ENCODE measurements at places on chromosomes 16 and 17.

GRCh38 chr16:69724981-69725479 lies 1.3 kb downstream of the NQO1 start:
- no peak for DNase-seq

- DNase-seq, result no peak
These were observed 3.4 kb downstream of the HOXB3 start for GRCh38 chr17:48586355-48587258.

DNA sequence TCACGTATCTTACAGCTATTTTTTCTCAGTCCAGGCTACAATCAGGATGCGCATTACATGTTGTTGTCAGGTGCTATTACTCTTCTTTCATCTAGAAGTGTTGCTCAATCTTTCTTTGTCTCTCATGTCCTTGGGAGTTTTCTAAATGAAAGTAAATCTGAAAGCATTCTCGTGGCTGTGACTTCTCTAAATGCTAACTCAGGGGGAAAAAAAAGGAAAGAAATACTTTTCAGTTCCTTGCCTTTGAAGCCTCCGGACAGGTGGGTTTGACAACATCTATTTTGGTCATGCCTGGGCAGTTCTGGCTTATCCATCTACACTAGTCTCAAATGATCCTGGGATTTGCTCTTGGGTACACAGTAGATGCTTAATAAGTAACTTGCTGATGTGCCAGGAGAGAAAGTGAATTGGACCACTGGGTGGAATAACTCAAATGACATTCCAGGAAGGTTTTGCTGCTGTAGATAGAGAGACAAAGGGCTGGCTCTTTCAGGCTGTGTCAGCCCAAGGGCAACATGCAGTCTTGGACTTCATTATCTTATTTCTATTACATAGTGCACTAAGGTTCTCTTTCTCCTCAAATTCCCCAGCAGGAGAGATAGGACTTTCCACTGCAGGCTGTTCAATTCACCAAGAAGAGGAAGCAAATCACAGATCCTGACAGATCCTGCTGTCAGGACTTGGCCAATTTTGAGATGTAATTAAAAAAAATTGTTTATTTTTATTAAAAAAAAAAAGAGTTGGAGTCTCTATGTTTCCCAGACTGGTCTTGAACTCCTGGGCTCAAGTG lies 63.6 kb upstream of the NFAT5 start:
- no peak for DNase-seq

DNA sequence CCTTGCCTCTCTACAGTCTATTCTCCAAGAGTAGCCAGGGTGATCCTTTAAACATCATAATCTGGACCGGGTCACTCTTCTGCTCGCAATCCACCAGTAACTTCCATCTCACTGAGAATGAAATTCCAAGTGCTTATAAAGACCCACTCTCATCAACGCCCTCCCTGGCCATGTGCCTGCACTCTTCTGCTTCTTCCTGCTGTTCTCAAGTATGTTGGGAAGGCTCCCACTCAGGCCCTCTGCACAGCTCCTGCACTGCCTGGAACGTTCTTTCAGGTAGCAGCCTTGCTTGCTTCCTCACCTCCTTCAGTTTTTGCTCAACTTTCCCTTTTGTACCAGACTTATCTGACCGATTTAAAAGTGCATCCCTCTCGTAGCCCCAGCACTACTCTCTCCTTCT lies 44.4 kb downstream of the BRD7 start:
- no peak for DNase-seq

DNA sequence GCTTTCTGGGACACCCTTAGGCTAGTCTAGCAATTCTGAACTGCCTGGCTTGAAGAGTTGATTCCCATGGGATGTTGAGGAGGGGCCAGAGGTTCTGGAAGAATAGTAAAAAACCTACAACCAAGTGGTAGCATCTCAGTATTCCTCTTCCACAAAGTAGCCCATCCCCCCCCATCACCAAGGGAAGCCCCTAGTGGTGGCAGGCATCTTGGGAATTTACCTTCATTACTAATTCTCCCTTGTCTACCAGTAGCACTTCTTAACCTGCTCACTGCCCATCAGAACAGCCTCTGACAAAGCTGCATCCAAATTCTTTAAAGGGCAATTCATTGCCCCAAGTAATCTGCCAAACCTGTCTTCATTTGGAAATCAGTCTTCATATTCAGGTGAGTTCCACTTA lies 12.8 kb upstream of the RAB11FIP4 start:
- no peak for DNase-seq

Data from GM04504 (cell line).